ENCODE measurements at places on chromosomes 16 and 17.

DNA sequence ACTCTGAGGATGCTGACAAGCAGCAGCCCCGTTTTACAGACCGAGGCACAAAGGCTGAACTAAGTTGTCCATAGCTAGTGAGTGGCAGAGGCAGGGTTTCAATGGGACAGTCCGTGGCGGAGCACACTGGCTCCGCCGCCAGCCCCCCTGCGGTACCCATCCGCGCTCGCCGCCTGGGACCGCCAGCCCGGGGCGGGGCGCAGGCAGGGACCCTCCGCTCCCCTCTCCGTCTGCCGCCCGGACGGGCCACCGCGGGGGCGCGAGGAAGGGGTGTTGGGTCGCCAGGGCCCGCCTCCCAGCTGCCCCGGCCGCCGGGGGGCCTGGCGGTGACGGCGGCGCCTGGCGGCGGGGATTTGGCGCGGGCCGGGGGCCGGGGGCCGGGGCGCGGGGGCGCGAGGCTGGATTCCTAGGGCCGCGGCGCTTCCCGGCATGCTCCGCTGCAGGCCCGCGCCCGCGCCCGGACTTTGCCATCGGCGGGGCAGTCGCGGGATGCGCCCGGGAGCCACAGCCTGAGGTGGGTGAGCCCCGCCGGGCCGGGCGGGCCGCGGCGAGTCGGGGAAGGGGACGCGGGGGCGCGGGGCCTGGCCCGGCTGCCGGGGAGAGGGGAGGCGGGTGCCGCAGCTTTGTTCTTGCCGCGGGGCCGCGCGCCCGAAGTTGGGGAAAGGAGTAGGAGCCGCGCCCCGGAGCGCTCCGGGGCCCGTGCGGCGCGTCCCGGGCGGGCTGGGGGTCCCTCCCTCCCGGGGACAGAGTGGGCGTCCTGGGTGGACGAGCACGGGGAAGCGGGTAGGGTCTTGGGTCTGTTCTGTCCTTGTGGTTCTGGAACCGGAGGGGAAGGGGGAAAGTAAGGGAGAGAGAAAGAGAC lies at the start of gene TMEM98:
Gene TMEM98, plus strand, starts transcription at position 430 of the 862 bp plus-strand sequence. CDS start 3,376 bp downstream, outside the sequence.
- no peak for DNase-seq

DNA sequence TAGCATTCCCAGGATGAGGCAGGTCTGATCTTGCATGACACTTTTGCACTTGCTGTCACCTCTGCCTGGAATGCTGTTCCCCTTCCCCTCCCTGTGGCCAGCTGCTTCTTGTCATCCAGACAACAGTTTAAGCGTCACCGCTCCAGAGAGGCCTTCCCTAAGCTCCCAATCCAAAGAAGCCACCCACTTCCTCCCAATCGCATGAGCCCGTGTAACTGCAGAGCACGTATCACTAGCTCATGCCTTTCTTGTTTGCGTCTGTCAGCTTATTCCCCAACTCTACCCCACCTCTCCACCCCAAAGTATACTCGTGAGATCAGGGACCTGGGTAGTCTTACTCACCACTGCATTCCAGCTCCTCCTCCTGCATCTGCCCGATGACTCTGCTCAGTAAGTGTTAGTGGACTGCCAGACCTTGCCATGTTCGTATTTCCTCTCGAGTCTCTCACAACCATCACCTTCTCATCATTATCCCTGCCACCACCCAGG lies 92.8 kb downstream of the GAS7 start:
- no peak for DNase-seq

DNA sequence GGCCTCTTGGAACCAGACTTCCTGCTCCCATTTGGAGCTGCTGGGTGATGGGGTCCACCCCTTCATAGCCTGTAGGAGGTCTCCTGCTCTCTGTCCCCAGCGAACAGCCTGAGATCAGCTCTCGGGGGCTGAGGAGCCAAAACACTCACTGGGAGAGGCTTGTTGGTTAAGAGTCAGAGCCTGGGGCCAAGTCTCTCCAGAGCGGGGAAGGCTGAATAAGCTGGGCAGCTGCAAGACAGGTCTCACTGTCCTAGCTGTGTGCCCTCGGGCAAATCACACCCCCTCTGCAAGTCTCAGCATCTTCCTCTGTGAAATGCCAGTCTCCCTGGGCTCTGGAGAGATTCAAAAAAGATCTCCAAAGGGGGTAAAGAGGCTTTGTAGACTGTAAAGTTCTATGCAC lies 174.6 kb downstream of the WSCD1 start:
- DNase-seq: no peak

DNA sequence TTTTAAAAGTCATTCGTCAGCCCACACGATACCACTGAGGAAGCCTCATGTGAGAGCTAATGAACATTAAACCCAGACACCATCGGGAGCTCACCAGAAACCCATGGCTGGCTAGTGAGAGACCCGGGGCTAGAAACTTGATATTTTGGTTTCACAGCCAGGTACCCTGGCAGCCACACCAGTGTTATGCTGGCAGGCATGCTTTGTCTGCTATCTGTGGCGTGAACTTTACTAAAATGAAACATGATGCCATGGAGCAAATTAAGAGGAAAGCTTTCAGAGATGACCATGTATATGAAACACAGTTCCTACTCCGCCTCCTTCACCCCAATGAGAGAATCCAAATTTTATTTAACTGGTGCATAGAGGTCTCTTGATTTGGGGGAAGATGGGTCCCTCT lies 291.2 kb downstream of the IRX3 start:
- no peak for DNase-seq

- no peak for DNase-seq
Measured at GRCh38 chr16:31458073-31458843, 1.0 kb upstream of the ARMC5 start.

DNA sequence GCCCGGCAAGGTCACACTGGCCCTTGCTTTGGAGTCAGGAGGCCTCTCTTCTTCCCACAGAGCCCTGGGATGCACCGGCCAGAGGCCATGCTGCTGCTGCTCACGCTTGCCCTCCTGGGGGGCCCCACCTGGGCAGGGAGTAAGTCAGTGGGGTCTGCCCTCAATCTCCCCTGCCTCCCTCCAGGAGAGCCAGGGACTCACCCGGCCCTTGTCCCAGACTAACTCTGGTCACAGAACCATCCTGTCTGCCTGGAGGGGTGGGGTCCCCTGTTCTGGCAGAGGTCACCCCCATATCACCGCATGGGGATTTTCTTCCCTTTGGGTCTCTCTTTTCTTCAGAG lies 222 bp downstream of the ZG16B start:
- no peak for DNase-seq

- no peak for DNase-seq
Measured at GRCh38 chr16:4520913-4521312, 17.7 kb downstream of the CDIP1 start.

- DNase-seq: no peak
Measured at GRCh38 chr16:82888591-82889001, 261.8 kb downstream of the CDH13 start.

Measured in SW 1271 (cell line).